Fibroblast of skin of left biceps (primary cell): ENCODE measurements at places on chromosomes 5 and 9.
A peak's percentile ranks its signal among the peaks of the same experiment; 100 is the strongest.

GRCh38 chr5:3357291-3357690 is 238.3 kb upstream of the IRX1 start:
- no peak for DNase-seq

GRCh38 chr5:95600557-95600956 is 19.3 kb upstream of the GPR150 start:
- DNase-seq: peak; percentile 26

GRCh38 chr9:19640014-19640413 is 148.8 kb downstream of the SLC24A2 start:
- DNase-seq: no peak

DNA sequence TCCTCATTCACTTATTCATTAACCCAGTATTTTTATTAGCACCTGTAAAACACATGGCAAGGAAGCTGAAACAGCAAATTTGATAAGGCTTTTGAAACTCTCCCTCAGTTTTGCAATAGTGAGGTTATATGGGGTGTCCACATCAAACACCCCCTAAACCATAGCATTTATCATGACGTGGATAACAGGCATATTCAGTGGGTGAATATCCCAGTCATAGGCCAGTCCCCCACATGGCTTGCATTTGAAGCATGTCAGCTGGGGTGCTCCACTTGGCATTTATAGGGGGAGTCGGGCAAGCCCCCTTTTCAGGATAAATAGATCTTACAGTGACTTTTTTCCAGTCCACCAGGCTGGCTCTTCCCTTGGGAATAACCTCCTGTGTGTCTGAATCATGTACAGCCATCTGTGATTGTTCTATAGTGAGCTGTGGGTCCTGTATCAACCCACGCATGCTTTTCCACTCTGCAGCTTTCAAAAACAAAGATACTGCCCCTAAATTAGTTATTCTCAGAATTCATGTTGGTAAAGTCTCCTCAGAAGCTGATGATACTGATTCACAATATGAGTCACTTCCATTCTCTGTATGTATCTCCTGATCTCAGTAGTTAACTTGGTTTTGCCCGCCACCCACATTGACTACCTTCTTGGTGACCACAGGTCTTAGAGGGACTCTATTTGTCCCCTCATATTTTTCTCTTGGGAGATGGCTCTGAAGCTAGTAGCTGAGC is 84.4 kb upstream of the SPIN1 start:
- no peak for DNase-seq

- no peak for DNase-seq
Measured at GRCh38 chr9:96567203-96567700, 52.4 kb downstream of the CDC14B start.

DNA sequence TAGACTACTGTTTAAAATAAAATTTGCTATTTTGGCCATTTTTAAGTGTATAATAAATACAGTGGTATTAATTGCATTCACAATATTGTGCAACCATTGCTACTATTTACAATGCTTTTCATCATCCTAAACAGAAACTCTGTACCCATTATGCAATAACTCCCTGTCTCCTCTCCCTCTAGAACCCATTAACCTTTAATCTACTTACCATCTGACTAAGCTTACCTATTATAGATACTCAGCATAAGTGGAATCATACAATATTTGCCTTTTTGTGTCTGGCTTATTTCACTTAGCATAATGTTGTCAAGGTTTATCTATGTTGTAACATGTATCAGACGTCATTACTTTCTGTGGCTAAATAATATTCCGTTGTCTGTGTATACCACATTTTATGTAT is 25.9 kb downstream of the CD14 start:
- DNase-seq: no peak

DNA sequence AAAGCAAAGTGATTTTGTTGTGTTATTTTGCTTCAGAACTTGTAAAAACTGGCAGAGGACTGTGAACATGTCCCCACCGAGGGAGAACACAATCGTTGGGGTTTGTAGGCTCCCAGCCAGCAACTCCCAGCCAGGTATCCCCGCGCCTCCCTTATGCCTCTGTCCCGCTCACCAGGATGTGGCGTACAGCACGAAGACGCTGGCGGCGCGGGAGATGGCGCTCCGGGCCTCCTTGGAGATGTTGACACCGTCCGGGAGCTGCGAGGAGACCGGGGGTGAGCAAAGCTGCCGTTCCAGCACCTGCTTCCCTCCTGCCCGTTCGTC is 630 bp downstream of the POLE3 start:
- DNase-seq: no peak

GRCh38 chr5:180474569-180474968 is 19.6 kb upstream of the CNOT6 start:
- DNase-seq: no peak

GRCh38 chr5:169442913-169443784 is 140.4 kb upstream of the SPDL1 start:
- DNase-seq: no peak

- DNase-seq: no peak
Measured at GRCh38 chr9:100038472-100038871, 60.3 kb downstream of the ERP44 start.

DNA sequence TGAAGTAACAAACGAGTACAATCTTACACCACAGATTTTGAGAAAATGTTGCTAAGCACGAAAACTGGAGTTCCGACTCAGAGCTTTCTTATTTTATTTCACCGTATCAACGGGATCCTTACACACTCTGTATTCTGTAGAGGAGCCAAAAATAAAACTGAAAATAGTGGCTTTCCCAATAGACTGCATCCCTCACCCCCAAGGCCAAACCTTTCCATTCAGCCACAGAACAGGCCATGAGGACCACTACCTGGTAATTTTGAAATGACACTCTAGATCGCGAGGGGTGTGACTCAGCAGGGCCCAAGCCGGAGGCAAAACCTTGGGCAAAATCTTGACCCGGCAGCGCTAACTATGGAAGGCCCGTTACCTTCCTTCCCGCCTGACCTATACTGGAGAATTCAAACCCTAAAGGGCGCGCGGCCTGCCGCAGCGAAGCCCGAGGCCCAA is 432 bp downstream of the HSPA9 start:
- DNase-seq: no peak

DNA sequence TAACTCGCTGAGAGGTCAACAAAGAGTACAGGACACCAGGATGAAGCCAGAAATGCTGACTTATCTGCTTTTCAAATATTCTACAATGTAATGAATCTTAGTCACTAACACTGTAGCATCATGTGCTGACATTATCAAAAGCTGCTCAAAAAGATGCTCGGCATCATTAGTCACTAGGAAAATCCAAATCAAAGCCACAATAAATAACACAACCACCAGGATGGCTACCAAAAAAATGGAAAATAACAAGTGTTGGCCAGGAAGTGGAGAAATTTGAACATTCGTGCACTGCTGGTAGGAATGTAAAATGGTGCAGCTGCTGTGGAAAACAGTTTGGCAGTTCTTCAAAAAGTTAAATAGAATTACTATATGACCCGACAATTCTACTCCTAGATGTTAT is 269.1 kb downstream of the GLIS3 start:
- no peak for DNase-seq

DNA sequence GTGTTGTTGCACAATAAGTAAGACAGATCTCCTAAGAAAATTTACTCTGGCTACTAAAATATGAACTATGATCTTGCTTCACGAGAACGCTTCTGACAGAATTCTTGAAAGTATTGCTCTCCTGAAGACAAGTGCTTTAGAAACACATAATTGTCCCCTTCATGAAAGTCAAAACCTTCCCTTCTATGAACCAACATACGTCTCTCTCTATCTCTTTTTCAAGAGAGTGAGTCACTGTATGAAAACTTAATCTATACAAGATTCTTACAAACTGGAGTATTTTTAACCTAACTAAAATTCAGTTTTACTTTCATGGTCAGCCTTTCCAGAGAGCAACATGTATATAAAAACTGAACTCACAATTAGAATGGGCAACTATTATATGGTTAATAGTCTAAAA is 688.0 kb upstream of the CTNND2 start:
- DNase-seq: no peak

GRCh38 chr9:101601904-101602765 is 7.4 kb upstream of the PPP3R2 start:
- DNase-seq: no peak

GRCh38 chr9:7394002-7394774 is 405.4 kb downstream of the DMAC1 start:
- no peak for DNase-seq
